ENCODE measurements at places on chromosomes 6 and 20.

- no peak for DNase-seq
These were observed 30.0 kb upstream of the TMEM14A start for GRCh38 chr6:52640916-52641315.

DNA sequence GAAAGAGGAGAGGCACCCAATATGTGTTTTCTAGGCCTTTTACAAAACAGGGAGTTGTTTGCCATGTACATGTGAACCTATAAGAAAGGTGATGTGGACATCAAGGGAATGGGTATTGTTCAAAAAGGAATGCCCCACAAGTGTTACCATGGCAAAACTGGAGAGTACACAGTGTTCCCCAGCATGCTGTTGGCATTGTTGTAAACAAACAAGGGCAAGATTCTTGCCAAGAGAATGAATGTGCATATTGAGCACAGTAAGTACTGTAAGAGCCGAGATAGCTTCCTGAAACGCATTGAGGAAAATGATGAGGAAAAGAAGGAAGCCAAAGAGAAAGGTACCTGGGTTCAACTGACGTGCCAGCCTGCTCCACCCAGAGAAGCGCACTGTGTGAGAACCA is 13.1 kb downstream of the QRSL1 start:
- DNase-seq, result no peak

DNA sequence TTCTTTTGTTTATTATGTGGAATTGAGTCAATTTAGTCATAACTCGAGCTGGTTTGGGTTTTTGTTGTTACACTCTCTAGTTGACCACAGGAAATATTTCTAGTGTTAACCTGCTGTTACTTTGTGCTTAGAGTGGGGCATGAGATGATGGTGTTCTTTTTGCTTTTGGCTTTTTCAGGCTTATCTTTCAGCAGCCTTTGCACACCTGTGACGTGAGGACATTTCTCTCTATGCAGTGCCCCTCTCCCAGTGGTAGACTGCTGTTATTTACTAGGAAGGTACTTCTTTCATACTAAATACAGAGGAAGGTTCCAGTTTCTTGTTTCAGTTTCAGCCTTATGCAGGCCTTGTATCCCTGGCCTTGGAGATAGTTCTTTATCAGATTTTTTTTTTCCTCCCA is 766.8 kb upstream of the MAN1A1 start:
- DNase-seq, result no peak

DNA sequence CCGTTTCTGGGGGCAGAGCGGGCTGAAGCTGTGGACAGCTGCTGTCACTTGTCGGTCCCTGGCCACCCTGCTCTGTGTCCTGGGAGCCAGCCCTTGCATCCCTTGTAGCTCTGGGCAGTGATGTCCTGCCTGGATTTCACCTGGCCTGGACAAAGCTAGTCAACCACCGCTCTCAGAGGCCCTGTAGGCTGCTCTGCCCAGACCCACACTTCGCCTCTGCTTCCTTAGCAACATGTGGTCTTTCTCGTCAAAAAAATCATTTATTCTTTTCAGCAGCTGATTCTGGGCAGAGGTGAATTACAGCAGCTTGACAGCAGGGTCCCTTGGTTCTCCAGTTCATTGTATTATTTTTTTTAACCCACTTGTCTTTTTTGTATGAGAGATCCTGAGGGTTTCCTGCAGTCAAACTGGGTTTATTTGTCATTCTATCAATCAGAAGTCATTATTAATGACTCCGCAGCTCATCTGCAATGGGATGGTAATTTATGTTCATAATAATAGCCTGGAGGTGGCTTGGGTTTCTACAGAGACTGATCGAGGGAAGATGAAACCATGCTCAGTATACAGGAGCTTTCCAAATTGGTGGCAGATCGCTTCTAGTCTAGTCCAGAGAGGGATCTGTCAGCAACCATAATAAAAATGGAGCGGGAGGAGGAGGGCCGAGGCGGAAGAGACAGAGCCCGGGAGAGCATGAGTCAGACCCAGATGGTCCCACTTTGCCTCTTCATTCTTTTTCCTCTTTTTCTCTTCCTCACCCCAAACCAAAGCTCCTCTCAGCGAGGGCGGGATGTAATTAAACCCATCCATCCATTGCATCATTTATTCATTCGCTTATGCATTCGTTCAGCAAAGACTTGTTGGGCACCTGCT is 22.4 kb downstream of the EDN3 start:
- DNase-seq, result no peak

Data from right kidney (tissue), 9 donors.